ENCODE measurements at places on chromosomes 16 and 17. TPM values are rescaled to one million over a fixed set of nuclear protein-coding genes. Genes with fewer than 3 reads are reported as not detected.

DNA sequence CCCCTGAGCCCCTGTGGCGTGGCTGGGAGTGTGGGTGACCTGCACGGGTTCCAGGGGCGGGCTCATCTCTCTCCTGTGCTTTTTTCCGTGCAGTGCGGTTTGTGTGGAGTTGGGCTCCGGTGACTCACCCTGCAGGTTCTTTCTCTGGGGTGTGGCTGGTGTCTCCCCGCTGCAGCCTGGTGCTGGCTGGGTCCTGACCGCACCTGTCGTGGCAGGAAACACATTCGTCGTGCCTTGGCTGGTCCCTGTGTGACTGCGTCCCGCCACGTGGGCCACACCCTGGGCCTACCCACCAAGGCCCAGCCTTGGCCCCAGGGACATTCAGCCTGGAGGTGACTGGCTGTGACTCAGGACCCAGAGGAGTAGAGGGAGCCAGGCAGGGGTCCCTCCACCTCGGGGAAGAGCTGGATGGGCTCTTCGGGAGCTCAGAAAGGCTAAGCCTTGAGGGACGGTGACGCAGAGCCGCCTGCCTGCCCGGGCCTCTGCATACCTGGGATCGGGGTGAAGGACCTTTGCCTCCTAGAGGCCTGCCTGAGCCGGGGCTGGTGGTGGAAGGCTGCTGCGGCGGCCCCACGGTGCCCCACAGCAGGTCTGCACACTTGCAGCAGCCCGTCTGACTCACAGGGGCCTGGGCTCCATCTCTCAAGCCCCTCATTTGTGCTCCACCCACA, 7.8 kb downstream of the TRAF7 start:
- no peak overlapping the region for H3K27ac ChIP-seq
- DNase-seq = no peak
- no peaks in the 10 kb centered on the region for H3K27me3 ChIP-seq
- H3K36me3 ChIP-seq = peaks cover 18% of the 10 kb centered on the region
- no peak overlapping the region for H3K4me3 ChIP-seq
- peaks cover 1% of the 10 kb centered on the region for H3K4me1 ChIP-seq

GRCh38 chr17:40303009-40303657, 5.8 kb upstream of the RARA start:
- no peak overlapping the region for H3K4me3 ChIP-seq
- H3K27me3 ChIP-seq = no peaks in the 10 kb centered on the region
- H3K4me1 ChIP-seq = peaks cover 22% of the 10 kb centered on the region
- peak overlapping the region; percentile 1 for H3K27ac ChIP-seq

DNA sequence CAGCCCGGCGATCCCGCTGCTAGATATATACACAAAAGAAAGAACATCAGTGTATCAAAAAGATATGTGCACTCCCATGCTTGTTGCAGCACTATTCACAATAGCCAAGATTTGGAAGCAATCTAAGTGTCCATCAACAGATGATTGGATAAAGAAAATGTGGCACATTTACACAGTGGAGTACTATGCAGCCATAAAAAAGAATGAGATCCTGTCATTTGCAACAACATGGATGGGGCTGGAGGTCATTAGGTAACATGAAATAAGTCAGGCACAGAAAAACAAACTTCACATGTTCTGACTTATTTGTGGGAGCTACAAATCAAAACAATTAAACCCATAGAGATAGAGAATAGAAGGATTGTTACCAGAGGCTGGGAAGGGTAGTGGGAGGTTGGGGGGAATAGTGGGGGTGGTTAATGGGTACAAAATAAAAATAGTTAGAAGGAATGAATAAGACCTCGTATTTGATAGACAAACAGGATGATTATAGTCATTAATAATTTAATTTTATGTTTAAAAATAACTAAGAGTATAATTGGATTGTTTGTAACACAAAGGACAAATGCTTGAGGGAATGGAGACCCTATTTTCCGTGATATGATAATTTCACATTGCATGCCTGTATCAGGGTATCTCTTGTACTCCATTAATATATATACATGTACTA, 176.7 kb upstream of the NOG start:
- H3K36me3 ChIP-seq = no peaks in the 10 kb centered on the region
- H3K4me1 ChIP-seq = no peaks in the 10 kb centered on the region
- peaks cover 2% of the 10 kb centered on the region for H3K27me3 ChIP-seq

DNA sequence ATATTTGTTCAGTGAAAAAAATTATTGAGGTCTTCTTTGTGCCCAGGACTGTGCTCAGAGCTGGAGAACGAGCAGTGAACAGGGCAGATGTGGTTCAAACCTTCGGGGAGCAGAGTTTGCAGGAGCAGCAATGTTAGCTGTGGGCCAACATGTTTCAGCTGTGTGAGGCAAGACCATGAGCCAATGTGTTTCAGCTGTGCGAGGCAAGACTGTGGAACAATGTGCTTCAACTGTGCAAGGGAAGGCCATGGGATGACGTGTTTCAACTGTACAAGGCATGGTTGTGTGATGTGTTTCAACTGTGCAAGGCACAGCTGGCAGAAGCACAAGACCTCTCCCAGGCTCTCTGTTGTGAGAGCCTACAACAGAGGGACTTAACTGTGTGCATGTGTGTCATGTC, 35.2 kb upstream of the SDK2 start:
- no peak for DNase-seq
- peaks cover 3% of the 10 kb centered on the region for H3K36me3 ChIP-seq
- peaks cover 1% of the 10 kb centered on the region for H3K4me1 ChIP-seq
- no peak overlapping the region for H3K27ac ChIP-seq
- peaks cover 22% of the 10 kb centered on the region for H3K27me3 ChIP-seq
- no peak overlapping the region for H3K4me3 ChIP-seq

- H3K36me3 ChIP-seq = no peaks in the 10 kb centered on the region
- H3K27me3 ChIP-seq = no peaks in the 10 kb centered on the region
- H3K4me1 ChIP-seq = no peaks in the 10 kb centered on the region
- no peak overlapping the region for H3K27ac ChIP-seq
- no peak for DNase-seq
Observed at GRCh38 chr16:86432691-86433090, 77.6 kb upstream of the FOXF1 start.

Gene KRTAP4-6
- total RNA-seq = not detected

Gene MGAT5B
- total RNA-seq = 0.47 TPM

- H3K36me3 ChIP-seq = no peaks in the 10 kb centered on the region
- peak overlapping the region; percentile 66 for H3K27ac ChIP-seq
- H3K4me3 ChIP-seq = peak overlapping the region; percentile 76
- peak; percentile 64 for DNase-seq
Observed at GRCh38 chr16:86508947-86509758, 1.2 kb upstream of the FOXF1 start.
